ENCODE measurements at places on chromosomes 5 and 9.

DNA sequence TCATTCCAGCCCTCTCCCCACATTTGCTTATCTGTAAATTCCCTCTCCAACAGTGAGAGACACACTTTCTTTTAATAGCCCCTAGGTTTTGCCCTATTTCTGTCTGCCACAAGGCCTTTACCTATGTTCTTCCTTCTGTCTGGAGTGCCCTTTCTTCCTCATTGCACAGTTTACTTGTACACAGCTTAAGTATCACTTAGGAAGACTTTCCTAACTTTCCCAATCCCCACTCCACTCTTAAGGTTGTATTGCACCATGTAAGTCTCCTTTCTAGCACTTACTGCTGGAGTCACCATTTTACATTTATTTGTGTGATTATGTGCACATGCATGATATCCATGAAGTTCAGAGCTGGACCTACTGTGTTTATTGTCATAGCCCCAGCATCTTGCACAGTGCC is 10.8 kb upstream of the CKMT2 start:
- DNase-seq: no peak

DNA sequence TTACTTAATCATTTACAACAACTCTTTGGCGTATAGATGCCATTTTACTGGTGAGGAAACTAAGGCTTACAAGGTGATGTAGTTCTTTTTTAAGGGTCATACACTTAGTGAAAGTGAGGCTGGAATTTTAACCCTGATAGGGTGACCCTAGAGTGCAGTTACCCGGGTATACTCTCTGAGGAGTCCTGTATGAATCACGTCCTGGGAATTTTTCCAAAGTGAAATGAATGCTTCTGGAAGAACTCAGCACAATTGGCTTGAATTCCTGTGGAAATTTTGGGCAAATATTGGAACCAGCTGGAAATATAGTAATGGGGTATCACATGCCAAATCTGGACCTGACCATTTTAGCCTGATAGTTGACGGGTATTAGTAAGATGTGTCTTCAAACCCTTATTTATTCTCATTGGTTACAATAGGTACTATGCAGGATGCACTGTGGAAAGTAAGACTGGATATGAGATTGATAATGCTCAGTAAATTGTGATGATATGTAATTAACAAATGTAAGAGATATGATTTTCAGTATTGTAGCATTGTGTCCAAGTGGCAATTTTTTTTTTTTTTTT is 14.8 kb downstream of the SUB1 start:
- no peak for DNase-seq

- DNase-seq: no peak
Observed at GRCh38 chr9:12760758-12761157, 14.1 kb upstream of the LURAP1L start.

GRCh38 chr9:124743686-124744348 is 27.3 kb downstream of the NR6A1 start:
- DNase-seq: no peak

- DNase-seq: no peak
Observed at GRCh38 chr9:734831-735511, 106.5 kb upstream of the DMRT1 start.

DNA sequence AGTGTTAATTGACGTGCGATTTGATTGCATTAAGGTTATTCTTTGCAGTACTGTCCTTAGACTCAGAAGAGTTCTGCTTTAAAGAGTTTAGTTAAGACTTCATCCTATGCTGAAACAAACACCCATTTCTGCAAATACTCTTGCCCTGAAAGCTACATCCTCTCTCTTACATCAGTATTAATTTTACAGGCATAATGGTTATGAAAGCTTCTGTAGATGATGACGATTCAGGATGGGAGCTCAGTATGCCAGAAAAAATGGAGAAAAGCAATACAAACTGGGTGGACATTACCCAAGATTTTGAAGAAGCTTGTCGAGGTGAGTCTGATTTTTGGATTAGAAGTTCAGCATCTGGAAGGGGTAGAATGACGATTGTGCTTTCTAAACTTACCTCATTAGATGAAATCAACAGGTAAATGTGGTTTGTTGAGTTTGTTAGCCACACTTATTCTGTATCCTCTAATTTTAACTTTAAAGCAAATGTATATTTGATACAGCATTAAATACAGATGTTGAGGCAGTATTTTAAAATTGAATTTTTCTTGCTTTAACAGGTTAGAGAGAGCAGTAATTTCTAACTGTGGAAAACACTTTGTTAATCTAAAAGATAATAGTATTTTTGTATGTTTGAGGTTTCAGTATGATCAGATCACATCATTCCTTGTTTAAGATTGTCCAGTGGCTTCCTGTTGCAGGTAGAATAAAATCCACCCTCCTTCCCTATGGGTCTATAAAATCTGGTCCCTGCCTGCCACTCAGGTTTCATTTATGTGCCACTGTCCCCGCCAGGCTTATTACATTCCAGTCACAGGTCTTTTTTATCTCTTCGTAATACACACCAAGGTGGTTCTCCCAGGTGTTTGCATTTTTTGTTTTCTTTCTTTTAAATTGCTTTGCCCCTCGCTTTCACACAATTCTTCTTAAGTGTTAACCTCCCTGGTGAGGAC is 1.3 kb downstream of the NAA35 start:
- no peak for DNase-seq

Data from NCI-H187 treated with DMSO at 0.1 percent for 48 hours (cell line).